M059J (cell line): ENCODE measurements at places on chromosomes 2 and 18.

- DNase-seq: no peak
Measured at GRCh38 chr2:224094413-224094812, 55.3 kb upstream of the SERPINE2 start.

GRCh38 chr2:241813644-241814392, 4.8 kb downstream of the NEU4 start:
- DNase-seq: no peak

DNA sequence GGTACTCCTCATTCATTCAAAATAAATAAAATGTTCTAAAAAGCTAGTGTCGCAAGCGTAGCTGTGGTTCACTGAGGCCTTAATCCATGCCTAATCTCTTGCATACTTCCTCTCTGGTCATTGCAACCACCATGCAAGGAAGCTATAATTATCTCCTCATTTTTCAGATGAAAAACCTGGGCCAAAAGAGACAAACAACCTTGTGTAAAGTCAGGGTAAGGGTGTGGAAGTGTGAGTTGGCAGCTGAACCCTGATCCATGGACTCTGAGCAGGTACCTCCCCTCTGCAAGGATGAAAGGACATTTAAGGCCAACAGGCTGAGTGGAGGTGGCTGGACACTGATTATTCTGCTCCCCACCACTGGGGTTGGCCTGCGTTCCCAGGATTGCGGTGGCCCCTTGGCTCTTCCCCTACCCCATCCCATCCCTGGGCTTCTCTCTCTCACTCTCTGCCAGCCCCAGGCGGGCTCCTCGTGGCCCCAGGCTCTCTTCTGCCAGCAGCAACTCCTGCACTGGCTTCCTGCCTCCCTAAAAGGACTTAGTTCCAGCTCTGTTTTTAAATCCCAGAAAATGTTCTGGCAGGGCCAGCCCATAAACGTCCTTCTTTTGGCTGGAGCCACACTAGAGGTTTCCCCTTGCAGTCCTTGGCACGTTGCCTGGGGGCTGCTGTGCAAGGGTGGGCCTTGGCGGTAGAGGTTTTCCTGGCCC, 72.0 kb upstream of the AFF3 start:
- no peak for DNase-seq

GRCh38 chr2:6955511-6956136, 38.4 kb downstream of the RNF144A start:
- DNase-seq: no peak

- DNase-seq: no peak
Measured at GRCh38 chr2:46735108-46735691, 180.4 kb downstream of the MCFD2 start.

- no peak for DNase-seq
Measured at GRCh38 chr2:48048476-48049171, 142.3 kb upstream of the FBXO11 start.
